ENCODE measurements at places on chromosomes 4 and X.

GRCh38 chrX:143781103-143781502 lies 60.6 kb upstream of the SPANXN2 start:
- DNase-seq: no peak

- no peak for DNase-seq
Measured at GRCh38 chrX:150512461-150512901, 55.9 kb upstream of the MTM1 start.

DNA sequence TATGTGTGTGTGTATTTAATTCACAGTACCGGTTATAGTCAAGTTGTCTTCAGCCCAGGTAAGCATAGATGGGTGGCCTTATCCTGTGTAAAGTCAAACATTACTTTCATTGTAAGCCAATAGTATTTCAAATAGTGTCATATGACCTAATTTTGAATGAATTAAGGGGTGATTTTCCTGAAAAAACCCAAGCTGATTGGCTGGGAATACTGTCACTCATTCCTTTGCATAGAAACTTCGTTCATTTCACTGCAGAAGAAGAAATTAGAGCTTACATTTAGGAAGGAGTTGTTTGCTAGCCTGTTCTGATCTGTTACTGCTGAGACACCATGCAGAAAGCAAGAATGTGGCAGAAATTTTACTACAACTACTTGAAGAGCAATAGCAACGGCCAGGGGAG lies 45.4 kb downstream of the SMARCAD1 start:
- no peak for DNase-seq

- no peak for DNase-seq
Measured at GRCh38 chr4:14644580-14645282, 357.6 kb upstream of the CPEB2 start.

GRCh38 chrX:147945286-147945685 lies 33.6 kb downstream of the FMR1 start:
- no peak for DNase-seq

- no peak for DNase-seq
Measured at GRCh38 chrX:111095974-111096895, at the start of gene PAK3. TSS of gene PAK3 (plus strand) at chrX:111096191. CDS start at chrX:111123104, 26,913 bp downstream.

DNA sequence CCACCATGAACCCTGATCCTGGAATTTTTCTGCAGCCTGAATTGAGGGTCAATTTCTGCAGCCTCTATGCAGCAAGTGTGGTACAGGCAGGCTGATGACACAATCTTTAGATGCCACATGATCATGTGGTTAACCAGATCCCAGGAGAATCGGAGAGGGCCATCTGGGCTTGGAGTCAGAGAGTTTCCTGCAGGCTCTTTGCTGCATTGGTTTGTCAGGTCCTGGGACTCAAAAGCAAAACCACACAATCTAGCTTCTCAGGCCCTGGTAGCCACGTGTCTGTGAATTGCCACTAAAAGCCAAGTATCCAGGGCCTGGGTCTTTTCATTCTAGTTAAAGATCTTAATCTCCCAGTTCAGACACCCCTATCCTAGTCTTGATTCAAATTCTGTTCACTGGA lies 464.5 kb downstream of the BCOR start:
- no peak for DNase-seq

DNA sequence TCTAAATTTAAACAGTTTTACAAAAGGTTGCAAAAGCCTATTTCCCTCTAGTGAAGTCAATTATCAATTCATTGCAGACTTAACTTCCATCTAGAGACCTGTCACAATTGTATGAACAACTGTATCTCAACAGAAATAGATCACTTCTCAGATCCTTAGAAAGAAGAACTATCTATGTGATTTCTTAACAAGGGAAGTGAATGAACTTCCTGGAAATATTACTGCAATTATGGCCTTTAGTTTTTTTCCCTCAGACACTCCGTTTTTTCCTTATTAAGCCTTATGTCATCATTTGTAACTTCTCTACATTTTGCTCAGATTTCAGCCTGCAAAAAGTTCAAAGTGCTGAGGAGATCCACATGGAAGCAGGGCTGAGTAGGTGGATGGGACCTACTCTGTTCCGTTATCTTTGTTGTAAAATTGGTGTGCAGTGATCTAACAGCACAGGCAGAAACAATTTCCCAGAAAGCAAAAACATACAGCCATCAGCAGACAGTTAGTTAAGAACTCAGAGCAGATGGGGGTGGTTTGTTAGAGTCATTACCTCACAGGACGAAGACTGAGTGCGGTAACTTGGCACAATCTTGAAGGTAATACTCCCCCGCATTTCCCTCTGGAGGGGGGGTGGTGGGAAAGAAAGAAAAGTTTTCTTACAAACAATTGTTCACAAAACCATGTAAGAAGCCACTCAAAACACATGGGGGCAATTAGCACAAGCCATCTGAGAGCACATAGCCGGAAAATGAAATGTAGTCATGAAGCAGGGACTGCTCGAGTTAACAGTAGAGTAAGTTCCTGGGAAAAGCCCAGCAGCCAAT lies 112.3 kb downstream of the NYX start:
- DNase-seq: no peak

DNA sequence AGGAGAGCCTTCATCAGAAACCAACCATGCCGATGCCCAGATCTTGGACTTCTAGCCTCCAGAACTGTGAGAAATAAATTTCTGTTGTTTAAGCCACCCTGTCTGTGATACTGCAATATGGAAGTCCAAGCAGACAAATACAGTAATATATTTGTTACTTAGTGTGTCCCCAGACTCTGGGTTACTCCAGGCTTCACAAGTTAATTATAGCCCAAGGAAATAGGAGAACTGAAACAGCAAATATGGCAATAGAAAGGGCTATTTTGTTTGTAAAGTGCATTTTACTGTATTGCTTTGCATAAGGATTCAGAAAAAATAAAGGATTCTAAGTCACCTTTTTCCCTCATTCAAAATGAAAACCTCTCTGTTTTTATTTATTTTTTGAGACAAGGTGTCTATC lies 15.7 kb downstream of the TIGD4 start:
- no peak for DNase-seq

DNA sequence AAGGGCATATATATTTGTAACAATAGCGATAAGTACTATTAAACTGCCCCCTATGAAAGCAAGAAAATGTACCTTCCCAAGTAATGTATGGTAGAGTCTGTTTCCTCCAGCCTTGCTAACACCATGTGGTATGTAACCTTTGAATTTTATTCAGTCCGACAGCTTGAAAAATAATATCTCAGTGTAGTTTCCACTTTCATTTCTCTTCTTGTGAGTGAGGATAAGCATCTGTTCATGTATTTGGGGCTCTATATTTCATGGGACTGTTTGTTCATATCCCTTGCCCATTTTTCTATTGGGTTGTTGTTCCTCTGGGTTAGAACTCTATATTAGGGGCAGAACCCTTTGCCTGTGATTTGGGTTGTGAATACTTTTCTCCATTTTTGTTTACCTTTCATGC lies 58.3 kb downstream of the USP38 start:
- DNase-seq: no peak

DNA sequence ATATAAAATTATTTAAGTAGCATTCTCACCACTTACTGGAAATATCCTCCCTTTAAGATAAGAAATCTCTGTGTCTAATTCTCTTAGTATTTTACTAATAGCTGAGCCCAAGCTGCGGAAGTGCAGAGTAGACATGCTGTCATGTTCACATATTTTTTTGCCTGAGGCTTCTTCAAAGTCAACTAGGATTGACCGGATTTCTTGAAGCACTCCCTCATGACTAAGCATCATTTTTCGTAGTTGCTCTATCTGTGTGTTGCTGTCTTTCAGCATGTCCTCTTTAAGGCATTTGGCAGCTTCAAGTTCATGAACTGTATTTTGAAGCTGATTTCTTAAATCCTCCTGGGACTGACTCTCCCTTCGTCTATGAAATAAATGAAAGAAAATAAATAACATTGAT lies 36.9 kb downstream of the CCDC158 start:
- DNase-seq: no peak

DNA sequence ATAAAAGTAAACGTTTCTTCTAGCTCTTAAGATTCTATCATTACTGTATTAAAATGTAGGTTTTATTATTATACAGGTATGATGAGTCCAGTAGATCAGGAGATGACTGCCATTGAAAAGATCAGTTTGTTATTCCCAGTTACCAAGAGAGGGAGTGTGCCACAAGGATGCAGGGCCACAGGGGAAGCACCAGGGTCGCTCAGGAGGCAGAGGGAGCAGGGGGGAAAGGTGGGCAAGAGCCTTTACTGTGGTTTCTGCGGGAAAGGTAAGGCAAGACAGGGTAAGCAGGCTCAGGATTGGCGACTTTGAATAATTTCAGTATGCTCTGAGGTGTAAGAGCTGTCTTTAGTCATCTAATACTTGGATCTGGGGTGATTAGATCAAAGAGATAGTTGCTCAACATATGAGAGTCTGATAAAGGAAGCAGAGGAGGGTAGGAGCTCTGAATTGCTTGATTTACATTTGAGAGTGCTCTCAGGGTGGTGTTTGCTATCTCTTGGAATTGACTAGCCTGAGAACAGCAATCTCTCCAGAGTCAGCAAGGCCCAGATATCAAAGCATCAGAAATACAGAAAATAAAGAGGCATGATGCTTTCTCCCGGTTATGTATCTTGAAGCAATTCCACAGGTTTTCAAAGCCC lies 86.0 kb downstream of the NDST3 start:
- no peak for DNase-seq

- no peak for DNase-seq
Measured at GRCh38 chr4:127446427-127446885, 186.3 kb upstream of the INTU start.

DNA sequence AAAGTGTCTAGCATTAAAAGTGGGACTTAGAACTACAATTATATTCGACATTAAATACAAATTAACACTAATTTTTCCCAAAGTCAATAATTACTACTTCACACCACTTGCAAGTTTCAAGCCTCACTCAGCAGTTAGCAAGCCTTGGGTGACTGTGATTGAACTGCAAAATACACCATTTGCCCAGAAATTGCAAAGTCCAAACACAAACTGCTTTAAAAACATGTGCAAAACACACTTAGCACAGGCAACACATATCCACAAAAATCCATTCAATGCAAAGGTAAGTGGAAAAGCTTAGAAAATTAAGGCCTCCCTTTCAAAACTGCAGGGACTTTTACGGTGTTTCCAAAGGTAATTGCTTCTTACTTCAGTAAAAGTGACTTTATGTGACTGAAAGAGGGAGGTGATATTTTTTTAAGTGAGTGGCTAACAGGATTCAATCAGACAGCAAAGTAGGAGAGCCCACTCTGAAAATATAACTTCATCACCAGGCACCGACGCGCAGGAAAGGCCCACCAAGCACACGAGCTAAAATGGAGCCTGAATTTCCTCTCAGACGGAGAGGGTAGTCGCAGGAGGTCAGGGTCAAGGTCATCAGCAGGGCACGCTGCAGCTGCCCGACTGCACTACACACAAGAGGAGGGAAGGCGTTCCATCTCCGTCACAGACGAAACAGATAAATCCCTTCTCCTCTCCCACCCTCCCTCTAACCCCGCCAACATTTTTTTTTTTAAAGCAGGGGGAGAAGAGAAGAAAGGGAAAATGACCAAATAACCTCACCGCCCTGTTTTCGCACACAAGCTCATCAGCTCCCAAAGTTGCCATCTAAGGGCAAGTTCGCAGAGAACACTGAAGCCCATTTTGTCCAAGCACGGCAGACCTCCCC lies 3.1 kb downstream of the ZNF827 start:
- no peak for DNase-seq

- no peak for DNase-seq
Measured at GRCh38 chr4:166481055-166481454, 608.0 kb downstream of the TLL1 start.

- no peak for DNase-seq
Measured at GRCh38 chr4:183360161-183360919, 38.1 kb upstream of the CLDN24 start.

- DNase-seq: no peak
Measured at GRCh38 chr4:150582146-150582872, at the start of gene MAB21L2. TSS of gene MAB21L2 (plus strand) at chr4:150582151. CDS start at chr4:150583030, 879 bp downstream.

DNA sequence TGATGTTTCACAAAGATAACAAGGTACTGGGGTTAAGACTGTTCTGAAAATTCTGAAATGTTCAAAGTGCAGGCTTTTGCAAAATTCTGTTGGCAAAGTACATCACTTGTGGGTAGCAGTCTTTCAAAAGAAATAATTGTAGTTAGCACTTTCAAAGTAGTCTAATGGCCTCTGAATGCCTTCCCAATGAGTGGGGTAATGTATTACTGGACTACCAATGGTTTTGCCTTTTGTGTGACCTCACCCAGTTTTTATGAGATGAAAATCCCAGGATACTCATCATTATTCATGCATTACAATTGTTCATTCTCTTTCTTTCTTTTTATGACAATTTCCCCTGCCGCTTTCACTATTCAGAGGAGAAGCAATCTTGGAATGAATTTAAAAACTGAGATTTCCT lies 686.1 kb downstream of the GLUD2 start:
- no peak for DNase-seq

GRCh38 chr4:1751919-1752283 lies 30.6 kb downstream of the TACC3 start:
- no peak for DNase-seq

GRCh38 chr4:65698631-65699030 lies 28.3 kb upstream of the EPHA5 start:
- no peak for DNase-seq

GRCh38 chr4:165031436-165032211 lies at the start of gene TRIM60:
TSS of gene TRIM60 (plus strand) at chr4:165031999. CDS start at chr4:165040073, 8,074 bp downstream.
- DNase-seq: no peak

DNA sequence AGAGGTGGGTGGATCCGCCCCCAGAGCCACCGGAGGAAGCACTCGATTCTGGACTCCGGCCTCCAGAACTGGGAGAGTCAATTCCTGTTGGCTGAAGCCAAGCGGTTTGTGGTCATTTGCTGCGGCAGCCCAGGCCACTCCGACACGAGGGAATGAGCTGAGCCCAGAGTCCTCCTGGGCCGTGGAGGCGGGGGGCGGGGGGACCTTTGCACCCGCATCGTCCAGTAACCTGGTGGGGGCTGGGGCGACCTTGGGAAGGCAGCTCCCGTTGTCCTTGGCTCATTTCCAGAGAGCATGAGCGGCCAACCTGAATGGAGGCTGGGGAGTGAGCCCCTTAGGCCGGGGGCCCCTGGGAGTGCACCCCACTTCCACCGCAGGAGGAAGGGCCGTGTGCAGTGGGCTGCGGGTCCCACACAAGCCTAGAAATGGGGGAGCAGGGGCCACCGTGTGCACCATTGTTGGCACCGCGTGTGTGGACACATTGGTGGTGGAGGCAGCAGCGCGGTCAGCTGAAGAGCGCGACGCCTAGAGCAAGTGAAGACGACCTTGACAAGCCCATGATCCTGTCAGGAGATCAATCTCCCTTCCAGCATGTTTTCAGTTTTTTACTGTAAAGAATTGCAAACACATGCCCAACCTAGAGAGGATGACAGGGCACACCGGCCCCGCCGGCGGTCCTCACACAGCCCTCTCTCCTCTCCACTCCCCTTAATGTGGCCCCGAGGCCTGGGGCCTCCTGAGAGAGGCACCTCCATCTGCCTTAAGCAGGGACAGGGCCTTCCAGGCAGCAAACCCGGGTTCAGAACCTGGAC lies 19.9 kb upstream of the DUSP9 start:
- no peak for DNase-seq

DNA sequence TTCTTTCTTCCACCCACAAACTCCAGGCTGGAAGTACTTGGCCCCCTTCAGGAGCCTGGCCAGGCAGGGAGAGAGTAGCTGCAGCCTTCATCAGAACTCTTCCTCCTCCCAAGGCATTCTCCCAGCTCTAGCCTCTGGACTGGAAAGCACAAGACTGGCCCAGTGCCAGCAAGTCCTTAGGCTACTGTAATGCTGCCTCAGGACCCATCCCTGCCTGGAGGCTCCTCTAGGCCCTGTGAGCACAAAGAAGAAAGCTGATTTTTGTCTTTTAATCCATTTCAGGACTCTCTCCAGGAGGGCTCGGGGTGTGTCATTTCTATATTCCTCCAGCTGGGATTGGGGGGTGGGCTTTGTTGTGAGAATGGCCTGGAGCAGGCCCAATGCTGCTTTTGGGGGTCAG lies 10.8 kb downstream of the AWAT2 start:
- DNase-seq: no peak

All from omental fat pad (tissue), 4 donors.